ENCODE measurements at places on chromosomes 7 and 10. TPM values are rescaled to one million over a fixed set of nuclear protein-coding genes. Genes with fewer than 3 reads are reported as not detected.

INSYN2A gene
- 0.13 TPM for total RNA-seq

CPN1 gene
- 0.66 TPM for total RNA-seq

SHTN1 gene
- 9.9 TPM for total RNA-seq

ACBD7 gene
- 12.5 TPM for total RNA-seq

DNA sequence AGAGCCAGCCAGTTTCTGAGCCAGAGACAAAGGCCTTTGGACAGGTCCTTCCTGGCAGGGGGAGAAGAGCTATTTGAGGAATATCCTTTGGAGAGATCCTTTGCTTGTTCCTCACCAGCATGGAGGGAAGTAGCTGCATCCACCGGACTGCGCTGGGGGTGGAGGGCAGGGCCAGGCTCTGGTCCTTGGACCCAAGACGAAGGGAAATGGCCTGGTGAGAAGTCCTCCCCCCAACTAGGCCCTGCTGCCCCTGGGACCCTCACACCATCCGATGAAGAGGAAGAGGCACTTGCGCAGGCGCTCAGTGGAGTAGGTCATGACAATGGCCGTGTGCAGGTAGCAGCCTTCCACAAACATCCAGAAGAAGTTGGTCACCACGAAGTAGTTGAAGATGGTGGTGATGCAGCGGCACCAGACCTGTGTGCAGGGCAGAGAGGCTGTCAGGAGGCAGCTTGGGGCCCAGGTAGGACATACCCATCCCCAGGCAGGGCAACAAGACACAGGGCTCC, 19.8 kb downstream of the CRHR2 start:
- DNase-seq: no peak

DNA sequence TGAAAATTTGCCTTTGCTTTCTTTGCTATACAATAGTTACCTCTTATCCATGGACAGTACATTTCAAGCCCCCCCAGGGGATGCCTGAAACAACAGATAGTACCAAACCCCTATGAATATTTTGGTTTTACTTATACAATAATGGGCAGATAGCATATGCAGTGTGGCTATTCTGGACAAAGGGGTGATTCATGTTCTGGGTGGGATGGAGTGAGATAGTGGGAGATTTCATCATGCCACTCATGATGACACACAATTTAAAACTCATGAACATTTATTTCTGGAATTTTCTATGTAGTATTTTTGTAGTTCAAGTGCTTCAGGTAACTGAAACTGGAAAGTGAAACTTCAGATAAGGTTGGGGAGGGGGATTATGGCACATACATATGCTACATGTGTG, 12.0 kb downstream of the STARD3NL start:
- no peak for DNase-seq

DNA sequence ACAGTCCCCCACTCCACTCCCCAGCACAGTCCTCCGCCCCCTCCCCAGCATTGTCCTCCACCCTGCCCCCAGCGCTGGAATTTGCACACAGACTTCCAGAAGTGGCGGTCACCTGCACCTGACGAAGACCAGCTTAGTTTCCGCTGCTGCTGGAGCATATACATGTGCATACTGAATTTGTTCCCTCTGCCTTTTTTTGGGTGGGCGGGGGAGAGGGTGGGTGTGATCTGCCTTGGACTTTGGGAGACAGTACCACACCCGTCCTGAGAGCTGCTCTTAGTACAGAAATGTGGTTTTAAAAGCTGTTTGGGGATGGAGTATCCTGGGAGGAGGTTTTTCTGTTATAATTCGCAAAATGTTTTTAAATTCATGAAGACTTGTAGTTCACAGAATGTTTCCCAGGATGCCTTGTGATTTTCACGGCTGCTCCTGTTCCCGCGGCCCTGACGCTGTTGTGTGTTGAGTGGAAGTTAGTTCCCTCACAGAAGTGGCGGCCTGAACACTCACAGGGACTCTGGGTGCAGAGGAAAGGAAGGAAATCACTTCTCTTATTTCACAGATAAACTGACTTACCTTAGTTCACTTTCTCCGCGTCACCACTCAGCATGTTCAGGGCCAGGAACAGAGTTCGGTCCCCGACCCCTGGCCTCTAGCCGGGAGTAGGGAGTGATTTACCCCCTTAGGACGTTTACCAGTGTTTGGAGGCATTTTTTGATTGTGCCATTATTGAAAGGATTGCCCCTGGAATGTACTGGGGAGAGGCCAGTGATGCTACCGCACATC, 18.6 kb downstream of the PFKP start:
- DNase-seq: no peak

GRCh38 chr10:47109906-47110305, 190.1 kb upstream of the GDF10 start:
- DNase-seq: no peak

Data from WTC11 (cell line).